ENCODE measurements at places on chromosomes 11 and 22.

GRCh38 chr11:16169956-16170847, 186.1 kb downstream of the SOX6 start:
- no peak for DNase-seq

- DNase-seq: no peak
Observed at GRCh38 chr11:2923446-2924375, 5.5 kb downstream of the PHLDA2 start.

DNA sequence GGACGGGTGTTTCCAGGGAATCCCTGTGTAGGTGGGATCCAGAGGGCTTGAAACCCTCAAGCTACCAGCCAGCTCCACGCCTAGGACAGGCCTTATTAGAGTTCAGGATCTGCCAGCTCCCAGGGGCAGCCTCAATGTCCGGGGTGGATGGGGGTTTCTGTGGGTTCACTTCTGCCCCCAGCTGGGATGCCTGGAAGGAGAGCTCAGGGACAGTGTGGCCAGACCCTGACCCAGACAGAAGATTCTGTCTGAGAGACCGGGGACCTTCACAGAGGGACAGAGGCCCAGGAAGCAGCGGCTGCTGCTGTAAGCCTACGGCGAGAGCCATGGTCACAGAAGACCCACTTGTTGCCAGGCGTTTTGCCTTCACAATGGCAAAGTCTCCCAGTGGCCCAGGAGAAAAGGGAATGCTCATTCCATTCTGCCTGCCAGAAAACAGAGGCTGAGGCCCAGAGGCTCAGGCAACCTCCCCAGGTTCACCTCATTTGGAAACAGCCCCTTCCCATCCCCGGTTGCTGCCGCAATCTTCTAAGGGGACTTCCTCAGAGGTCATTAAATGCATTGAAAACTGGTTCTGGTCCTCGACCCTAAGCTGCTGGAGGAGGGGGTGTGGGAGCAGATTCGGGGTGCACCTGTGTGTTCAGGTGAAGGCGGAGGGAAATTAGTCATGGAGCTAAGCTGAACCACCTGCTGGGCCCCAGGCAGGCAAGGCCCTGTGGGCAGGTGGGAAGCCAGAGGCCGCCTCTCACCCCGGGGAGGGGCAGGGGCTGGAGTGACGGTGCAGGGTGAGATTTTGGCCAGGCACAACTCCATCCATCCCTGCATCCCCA, 4.9 kb upstream of the KRTAP5-6 start:
- peak; percentile 11 for DNase-seq

DNA sequence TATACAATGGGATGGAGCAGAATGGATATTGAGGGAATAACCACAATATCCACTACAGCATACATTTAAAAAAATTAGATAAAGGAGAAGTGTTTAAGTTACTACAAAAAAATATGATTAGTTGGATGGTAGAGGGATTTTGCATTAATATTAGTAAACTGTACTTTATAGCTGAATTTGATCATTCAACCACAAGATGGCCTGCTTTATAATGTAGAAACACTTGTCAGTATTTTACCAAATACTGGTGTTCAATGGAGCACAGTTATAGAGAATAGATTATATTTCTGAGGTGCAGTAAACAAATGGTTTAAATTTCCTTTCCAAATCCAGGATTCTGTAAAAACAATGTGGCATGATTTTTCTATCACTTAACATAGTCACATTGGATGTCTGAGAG, 818.8 kb upstream of the CHORDC1 start:
- no peak for DNase-seq

DNA sequence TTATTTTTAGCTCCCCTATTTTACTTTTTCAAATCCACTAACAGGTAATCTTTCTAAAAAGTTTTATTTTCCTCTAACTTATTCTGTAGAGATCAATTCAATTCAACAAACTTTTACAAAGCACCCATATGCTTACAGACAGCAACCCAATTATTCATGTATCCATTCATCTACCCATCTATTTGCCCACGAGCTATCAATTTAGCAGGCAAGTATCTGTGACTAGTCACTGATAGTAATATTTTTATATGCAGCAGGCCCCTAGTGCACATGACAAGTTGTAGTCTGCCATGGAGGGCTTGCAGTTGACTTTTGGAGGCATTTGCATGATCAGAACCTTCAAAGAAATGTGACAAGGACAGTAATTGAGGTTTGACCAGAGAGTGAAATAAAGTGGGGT, 753.2 kb upstream of the TENM4 start:
- DNase-seq: no peak

GRCh38 chr11:24688981-24689380, 192.1 kb downstream of the LUZP2 start:
- no peak for DNase-seq
